ENCODE measurements at places on chromosomes 3 and 15.

GRCh38 chr3:18847583-18848197 is 300.6 kb upstream of the KCNH8 start:
- DNase-seq = peak; percentile 17

GRCh38 chr3:108669208-108669607 is 79.7 kb downstream of the DZIP3 start:
- DNase-seq = no peak

DNA sequence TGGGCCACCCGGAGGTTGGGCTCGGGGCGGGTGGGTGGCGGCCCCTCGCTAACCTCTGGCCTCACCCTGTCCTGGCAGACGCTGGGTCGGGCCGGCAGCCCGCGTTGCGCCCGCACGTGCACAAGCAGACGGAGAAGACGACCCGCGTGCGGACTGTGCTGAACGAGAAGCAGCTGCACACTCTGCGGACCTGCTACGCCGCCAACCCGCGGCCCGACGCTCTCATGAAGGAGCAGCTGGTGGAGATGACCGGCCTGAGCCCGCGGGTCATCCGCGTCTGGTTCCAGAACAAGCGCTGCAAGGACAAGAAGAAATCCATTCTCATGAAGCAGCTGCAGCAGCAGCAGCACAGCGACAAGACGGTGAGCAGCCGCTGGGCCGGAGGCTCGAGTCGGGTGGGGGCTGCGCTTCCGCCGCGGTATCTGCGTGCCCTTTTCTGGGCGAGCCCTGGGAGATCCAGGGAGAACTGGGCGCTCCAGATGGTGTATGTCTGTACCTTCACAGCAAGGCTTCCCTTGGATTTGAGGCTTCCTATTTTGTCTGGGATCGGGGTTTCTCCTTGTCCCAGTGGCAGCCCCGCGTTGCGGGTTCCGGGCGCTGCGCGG is 3.7 kb downstream of the ISL2 start:
- no peak for DNase-seq

DNA sequence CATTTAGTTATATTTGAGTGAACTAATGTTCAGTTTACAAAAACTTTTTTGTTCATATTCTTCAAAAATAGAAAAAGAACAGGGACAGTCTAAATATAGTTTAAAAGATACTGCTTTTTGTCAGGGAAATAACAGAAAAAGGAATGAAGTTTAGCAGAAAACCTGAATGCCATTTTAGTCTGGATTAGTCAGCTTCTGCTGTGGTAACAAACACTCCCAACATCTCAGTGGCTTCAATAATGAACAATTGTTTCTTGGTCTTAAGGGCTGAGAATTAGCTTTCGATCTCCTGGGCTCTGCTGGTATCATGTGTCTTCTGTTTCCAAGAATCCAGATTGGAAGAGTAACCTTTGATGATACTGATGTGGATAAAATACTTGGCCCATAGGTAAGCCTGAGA is 12.4 kb upstream of the USP13 start:
- DNase-seq = no peak

- no peak for DNase-seq
These were observed 565.6 kb upstream of the AGTR1 start for GRCh38 chr3:148131990-148132638.

- DNase-seq = no peak
These were observed 53.8 kb downstream of the SLC24A1 start for GRCh38 chr15:65675551-65675950.

- no peak for DNase-seq
These were observed 863.3 kb downstream of the IGSF11 start for GRCh38 chr3:118171236-118171852.

DNA sequence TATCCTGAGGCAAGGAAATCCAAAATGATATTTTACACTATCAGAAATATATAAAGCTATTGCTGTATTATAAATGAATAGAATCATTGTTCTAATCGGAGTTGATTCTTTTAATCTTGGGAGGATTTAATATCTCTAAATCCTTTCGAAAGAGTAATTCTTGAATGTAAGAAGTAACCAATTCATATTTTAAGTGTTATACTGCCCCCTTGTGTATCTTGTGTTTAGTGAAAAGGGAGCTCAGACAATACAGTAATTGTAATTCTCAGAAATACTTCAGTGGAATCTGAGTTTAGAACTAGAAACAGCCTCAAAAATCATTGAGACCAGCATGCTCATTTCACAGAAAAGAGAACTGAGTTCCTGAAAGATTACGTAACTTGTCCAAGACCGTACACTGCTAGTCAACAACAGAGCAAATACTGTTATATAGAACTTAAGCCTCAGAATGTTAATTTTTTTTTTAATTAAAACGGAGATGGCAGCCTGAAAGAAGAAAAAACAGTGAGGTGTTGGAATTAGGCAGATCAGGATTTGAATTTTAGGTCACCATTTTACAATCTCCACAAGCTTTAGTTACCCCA is 42.9 kb downstream of the PLCH1 start:
- DNase-seq = peak; percentile 77

DNA sequence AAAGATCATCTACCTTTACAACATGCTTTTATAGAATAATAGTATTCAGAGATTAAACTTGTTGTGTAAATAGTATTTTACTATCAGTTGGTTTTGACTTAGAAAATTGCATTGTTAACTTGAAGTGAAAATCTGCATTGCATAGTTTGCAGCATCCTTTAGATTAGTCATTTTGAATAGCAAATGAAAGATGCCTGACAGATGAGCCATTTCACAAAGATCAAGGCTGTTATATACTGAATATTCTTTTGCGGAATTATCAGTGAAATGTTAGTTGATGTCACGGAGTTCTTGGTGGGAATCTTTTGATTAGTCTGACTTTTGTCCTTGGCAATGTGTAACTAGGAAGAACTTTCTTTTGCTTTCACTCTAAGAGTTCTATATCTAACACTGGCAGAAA is 24.5 kb downstream of the RSRC1 start:
- DNase-seq = no peak

DNA sequence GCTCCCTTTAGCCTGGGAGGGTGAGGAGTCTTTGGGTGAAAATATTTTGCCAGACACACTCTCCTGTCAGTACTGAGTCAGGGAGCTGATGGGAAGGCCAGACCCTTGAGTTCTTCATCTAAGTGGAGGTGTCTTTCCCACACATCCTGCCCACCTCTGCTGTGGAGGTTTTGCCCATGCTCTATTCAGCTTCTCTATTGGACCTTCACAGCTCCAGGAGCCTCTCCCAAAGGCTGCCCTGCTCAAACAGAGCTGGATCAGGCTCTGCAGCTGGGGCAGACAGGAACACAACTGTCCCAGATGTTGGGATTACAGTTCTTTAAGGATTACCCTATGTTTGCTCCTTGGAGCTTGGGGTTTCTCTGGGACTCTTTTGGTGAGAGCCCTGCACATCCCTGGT is 77.9 kb downstream of the SPSB4 start:
- DNase-seq = no peak

DNA sequence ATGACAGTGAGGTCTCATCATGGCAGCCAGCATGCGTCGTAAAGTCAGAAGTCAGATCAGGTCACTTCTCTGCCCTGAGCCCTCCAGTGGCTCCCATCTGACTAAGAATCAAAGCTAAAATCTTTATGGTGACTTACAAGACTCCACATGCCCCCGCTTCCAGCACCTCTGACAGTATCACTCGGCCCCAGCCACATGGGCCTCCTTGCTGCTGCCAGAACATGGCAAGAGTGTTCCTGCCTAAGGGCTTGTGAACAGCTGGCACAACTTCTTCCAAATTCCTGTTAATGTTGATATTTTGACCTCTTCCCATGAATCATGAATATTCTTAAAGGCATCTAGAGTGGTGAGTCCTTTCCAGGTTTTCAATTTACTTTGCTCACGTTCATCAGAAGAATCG is 20.5 kb downstream of the POLR2M start:
- no peak for DNase-seq

- DNase-seq = no peak
These were observed 51.7 kb downstream of the CADPS start for GRCh38 chr3:62823461-62824050.

- no peak for DNase-seq
These were observed 51.5 kb upstream of the CHST2 start for GRCh38 chr3:143068059-143068458.

DNA sequence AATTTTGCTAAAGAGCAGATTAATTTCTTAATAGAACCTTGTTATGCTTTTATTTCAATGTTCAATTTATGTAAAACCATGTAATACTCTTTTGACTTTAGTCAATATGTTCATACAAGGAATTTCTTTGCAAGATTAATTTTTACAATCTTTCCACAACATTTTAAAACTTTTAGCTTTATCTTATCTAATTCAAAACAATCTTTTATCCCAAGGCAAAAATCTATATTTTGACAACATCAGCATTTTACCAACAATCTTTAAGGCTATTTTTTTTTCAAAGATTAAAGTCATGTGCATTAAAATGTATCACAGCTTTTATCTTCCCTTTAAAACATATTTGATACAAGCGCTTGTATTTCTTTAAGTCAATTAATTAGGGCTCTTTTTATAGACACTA is 914.7 kb downstream of the PLOD2 start:
- DNase-seq = no peak
